ENCODE measurements at places on chromosomes 7 and 10.

GRCh38 chr10:6162589-6163356 is 40.0 kb upstream of the PFKFB3 start:
- DNase-seq, result no peak

GRCh38 chr10:70592186-70592735 is 10.3 kb downstream of the PRF1 start:
- DNase-seq, result no peak

DNA sequence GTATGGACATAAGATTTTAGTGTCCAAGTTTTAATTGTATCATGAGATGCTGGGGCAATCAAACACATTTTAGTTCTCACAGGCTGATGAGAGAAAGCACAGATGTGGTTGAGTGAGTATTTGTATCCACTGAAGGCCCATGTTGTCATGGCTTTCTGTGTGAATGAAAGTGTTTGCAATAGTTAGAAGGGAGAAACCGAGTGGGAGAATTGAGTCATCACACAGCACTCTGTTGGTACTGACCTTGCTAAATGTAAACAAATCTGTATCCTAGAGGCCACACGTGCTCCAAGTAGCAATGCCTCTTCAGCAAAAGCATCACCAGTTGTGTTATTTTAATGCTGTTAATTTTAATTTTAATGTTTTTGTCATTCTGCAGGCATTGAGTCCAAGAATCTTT is 121.2 kb downstream of the EMX2 start:
- no peak for DNase-seq

GRCh38 chr10:60845038-60845437 is 66.8 kb downstream of the CDK1 start:
- DNase-seq, result no peak

GRCh38 chr10:11716686-11717085 is 25.5 kb upstream of the ECHDC3 start:
- no peak for DNase-seq

DNA sequence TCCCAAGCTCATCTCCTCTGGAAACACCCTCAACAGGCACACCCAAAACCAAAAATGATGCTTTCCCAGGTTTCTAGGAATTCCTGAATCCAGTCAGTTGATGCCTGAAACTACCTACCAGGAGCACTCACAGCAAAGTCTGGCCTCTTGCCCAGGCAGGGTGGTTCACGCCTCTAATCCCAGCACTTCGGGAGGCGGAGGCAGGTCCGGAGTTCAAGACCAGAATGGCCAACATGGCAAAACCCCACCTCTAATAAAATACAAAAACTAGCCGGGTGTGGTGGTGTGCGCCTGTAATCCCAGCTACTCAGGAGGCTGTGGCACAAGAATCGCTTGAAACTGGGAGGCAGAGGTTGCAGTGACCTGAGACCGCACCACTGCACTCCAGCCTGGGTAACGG is 1.9 kb downstream of the MAD1L1 start:
- no peak for DNase-seq

DNA sequence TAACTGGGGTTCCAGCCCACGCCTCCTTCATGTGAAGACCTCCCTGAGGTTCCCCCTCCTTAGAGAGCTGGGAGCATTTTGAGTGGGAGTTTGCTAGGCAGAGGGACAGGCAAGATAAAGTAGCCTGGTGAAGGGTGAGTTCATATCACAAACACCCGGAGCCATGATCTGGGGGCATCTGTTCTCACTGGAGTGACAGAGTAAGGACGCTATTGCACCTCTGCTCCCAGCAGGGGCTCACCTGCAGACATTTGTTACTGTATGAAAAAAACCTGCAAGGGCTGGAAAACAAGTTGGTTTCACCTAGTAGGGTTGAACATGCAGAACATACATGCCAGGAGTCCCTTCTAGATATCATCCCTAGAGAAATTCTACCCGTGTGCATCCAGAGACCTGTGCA is 88.4 kb downstream of the CARD11 start:
- no peak for DNase-seq

- peak; percentile 66 for DNase-seq
These were observed 76.9 kb downstream of the RNF216 start for GRCh38 chr7:5704534-5704922.

DNA sequence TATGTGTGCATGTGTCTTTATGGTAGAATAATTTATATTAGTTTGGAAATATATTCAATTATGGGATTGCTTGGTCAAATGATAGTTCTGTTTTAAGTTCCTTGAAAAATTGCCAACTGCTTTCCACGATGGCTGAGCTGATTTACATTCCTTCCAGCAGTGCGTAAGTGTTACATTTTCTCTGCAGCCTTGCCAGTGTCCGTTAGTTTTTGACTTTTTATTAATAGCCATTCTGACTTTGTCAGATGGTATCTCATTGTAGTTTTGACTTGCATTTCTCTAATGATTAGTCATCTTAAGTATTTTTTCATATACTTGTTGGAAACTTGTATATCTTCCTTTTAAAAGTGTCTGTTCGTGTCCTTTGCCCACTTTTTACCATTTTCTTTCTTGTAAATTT is 434.2 kb upstream of the POT1 start:
- DNase-seq, result no peak

GRCh38 chr7:26447116-26447515 is 155.5 kb downstream of the SNX10 start:
- DNase-seq, result no peak

DNA sequence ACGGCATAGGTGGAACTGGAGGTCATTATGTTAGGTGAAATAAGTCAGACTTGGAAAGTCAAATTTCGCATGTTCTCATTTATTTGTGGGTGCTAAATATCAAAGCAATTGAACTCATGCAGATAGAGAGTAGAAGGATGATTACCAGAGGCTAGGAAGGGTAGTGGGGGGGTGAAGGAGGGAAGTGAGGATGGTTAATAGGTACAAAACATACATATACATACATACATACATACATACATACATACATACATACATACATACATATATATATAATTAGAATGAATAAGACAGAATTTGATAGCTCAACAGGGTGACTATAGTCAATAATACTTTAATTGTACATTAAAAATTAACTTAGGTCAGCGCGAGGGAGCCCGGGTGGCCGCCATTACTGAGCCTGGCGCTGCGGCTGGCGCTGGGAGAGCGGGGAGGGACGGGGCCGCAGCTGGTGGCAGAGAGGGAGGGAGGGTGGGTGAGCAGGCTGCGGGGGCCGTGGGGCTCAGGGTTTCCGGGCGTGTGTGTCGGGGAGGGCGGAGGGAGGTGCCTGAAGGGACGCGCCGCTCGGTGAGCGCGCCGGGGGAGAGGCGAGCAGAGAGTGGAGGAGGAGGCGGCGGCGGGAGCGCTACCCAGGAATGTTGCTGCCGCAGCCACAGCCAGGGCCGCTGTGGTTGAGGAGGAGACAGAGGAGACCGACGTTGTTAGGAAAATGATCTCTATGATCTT is 85.8 kb upstream of the EGFR start:
- DNase-seq, result peak; percentile 67

- DNase-seq, result no peak
These were observed 23.3 kb downstream of the WDR86 start for GRCh38 chr7:151386301-151387160.

GRCh38 chr7:33458581-33458980 is 329.2 kb downstream of the BBS9 start:
- no peak for DNase-seq

GRCh38 chr10:131561897-131562296 is 250.4 kb upstream of the TCERG1L start:
- DNase-seq, result no peak

- DNase-seq, result peak; percentile 8
These were observed 62.0 kb upstream of the AKR1E2 start for GRCh38 chr10:4763960-4764428.

DNA sequence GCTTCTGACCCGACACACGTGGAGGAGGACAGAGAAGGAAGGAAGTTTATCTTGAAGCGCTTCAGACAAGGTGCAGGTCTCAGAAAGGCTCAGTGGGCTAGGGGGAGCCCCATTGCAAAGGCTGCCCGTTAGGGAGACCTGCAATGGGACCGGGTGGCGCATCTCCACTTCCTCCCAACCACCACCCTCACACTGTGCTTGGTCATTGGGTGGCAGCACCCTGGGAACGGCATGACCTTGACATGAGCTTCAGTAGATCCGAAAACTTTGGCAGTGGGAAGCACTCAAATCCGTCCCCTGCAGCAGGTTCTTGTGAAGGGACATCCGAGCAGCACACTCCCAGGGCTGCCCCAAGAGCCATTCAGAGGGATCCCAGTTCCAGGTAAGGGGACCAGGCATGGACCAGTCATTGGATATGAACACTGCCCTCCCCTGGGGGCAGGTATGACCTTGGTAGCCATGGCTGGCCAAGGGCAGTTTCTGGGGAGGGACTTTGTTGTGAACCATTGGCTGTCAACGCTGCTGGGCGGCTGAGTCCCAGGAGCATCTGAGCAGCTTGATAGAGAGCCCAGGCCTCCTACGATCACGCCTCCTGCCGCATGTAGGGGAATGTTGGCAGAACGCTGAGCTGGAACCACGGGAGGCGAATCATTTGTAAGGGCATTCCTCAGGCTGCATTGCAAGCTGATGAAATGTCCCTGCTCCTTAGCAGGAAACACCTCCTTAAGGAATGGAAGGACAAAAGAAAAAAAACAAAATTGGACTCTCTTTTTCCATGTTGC is 31.7 kb downstream of the GALNTL5 start:
- peak; percentile 51 for DNase-seq

DNA sequence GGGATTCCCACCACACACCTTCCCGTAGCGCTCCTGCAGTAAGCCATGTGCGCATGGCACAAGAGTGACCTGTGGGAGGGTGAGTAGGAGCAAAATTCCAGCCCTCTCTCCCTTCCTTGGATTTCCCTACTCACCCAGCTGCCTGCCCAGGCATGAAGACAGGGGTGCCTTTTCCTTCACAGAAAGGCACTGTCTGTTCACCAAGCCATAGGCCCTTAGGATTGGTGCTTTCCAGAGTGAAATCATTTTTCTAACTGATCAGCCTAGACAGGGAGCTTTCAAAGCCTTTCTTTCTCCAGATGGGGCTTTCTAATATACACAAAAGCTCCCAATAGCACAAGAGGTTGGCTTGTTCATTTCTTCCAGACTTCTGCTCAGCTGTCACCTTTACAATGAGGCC is 79.7 kb downstream of the CTTNBP2 start:
- no peak for DNase-seq

DNA sequence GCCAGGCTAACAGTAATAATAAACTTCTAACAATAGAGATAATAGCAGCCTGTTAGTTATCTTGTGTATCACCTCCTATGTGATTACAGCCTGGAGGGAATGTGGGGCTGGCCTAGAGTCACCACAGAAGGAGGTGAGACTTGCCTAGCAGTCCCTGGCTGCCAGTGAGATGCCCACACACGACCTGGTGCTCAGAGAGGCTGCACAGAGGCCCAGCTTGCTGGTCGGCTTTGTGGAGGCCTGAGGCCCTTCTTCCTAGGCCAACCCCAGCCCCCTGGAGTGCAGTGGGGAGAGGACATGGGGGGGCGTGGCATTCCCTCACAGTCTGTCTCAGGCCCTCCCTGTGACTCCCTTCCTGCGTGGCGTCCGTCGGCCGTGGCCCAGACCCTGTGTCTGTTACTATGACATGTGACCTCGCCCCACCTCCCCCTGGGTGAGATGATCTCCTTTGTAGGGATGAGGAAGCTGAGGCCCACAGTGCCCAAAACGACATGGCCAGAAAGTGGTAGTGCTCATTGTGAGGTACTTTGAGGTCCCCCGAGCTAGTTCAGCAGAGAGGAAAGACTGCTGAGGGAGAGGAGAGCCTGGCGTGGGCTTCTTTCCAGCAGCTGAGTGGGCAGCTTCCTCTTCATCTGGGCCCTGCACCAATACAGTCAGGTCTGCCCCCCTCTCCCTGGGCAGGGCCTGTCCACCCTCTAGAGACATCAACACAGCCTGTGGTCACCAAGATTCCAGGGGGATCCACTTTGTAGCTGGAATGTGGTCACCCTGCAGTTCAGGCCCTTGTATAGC is 29.7 kb downstream of the UNC5B start:
- peak; percentile 46 for DNase-seq

DNA sequence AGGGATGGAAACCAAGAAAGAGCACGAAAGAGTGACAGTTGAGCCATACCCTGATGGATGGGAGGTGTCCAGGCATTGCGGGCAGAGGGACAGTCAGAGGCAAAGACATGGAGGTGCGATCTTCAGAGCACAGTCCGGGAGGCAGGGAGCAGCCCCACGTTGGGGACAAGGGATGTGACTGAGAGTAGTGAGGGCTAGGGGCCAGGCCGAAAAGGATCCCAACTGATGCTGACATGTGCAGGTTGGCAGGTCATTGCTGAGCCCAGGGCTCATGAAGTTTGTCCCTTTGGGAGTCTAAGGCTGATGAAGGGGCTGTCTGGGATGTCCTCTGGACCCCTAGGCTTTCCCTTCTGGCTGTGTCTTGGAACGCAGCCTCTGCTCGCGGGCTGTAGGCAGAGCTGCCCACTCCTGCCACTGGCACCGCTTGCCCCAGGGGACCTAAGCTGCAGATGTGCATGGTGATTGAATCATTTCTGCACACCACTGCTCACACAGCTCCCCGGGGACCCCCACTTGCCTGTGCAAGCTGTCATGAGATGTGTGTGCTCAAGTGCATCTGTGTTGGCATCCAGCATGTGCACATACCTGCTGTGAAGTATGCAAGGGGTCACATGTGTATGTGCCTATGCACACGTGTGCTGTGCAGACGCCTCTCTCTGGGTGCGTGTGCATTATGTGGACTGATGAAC is 125.1 kb downstream of the ZMIZ1 start:
- no peak for DNase-seq

- DNase-seq, result no peak
These were observed 189.8 kb upstream of the SH2B2 start for GRCh38 chr7:102096706-102097427.

GRCh38 chr7:49089717-49090116 is 165.4 kb downstream of the CDC14C start:
- DNase-seq, result no peak

DNA sequence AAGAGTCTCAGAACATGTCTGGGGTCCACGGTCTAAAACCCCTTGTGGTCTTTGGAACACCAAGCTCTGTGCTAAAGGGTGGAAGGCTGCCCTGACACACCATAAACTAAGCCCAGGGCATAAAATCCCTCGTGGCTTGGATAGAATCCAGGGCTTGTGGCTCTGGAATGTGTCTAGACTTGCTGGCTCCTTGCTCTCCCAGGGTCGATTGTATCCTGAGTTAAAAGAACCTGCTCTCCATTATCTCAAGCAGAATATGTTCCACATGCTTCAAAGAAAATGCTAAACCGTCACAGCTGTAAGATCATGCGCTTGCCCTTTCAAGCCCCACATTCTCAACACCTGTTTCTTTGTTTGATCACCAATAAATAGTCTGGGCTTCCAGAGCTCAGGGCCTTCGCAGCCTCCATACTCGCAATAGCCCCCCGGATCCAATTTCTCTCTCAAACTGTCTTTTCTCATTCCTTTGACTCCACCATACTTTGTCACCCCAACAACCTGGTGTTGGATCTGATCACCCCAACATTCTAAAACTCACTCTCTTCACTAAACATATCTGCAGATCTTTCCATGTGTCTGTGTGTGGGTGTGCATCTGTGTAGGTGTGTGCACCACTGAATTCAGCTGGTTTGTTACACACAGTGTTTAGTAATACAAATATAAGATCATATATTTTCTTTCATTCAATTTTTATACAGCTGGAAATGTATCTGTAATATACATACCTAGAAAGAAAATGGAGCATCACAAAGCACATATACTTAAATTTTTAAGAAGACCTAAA is 238.5 kb downstream of the ZMYND11 start:
- DNase-seq, result peak; percentile 3
